ENCODE measurements at places on chromosomes 4 and X.

DNA sequence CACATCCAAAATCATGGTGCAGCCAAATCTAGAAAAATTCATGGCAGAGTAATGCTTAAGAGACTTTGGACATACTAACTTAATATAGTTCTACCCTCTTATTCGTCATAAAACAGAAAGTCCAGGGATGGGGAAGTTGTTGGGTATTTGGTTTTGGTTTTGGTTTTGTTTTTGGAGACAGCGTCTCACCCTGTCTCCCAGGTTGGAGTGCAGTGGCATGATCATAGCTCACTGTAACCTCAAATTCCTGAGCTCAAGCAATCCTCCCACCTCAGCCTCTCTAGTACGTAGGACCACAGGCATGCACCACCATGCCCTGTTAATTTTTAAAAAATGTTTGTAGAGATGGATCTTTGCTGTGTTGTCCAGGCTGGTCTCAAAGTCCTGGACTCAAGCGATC, 271.8 kb upstream of the TENM3 start:
- DNase-seq: no peak

DNA sequence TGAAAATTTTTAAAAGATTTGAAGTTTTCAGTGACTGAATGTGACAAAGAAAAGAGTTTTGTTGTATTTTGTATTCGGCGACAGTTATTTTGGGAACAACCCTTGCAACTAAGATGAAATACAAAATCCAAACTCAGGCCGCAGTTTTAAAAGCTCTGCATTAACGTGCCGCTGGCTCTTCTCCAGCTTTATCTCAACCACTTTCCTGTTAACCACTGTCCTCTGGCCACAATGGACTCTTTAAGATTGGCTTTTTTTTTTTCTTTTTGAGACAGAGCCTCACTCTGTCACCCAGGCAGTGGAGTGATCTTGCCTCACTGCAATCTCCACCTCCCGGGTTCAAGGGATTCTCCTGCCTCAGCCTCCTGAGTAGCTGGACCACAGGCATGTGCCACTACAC, 22.1 kb upstream of the AMTN start:
- DNase-seq: no peak

GRCh38 chrX:40855411-40855810, 120.1 kb upstream of the MED14 start:
- no peak for DNase-seq

DNA sequence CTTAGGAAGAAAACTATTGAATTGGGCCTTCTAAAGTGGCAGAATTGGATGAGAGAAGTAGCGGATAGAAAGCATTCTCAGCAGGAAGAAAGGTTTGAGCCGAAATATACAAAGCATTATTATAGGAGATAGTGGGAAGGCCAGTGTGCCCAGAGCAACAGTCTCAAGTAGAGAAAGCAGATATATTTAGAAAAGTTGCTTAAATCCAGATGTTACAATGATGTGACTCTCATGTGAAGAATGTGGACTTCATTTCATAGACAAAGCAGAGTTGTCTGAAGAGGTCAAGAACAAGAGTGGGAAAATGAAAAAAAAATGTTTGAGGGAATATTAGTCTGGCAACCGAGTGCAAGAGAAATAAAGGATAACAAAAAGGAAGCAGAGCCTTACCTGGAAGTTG, 66.9 kb downstream of the SYNPO2 start:
- DNase-seq: no peak

- DNase-seq: no peak
Observed at GRCh38 chr4:152352215-152352614, 183.7 kb downstream of the FBXW7 start.

DNA sequence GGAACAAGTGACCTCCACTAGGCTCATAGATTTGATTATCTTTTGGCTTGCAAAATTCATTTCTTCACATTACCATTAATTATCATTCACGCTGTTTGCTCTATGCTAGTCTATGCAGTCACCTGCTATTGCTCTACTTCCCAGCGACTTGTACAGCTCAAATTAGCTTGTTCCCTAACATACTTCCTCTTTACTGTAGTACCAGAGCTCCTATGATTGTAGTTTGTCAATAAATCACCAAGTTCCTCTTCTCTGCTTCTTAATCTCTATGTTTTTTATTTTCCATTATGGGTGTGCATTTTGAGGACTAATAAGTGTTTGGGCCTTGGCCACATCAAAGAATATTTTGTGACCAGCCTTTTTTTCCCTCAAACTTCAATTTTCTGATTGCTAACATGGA, 6.2 kb upstream of the GSPT2 start:
- no peak for DNase-seq

GRCh38 chr4:186621959-186622553, 66.7 kb upstream of the MTNR1A start:
- DNase-seq: no peak

DNA sequence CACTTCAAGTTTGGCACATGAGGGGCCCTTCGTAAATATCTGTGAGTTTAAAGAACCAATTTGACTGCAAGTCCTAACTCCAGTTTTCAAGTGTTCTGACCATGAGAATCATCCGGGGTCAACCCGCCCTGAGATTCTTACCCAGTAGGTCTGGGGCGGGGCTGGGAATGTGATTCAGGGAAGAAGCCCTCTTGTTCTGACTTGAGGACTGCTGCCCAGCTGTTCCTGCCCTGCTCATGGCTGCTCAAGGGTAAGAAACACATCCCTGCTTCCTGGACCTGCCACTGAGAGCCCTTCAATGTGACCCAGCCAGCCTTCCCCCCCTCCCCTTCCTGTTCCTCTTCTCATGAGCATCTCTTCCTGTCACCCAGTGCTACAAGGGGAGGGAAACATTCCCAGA, 92.7 kb upstream of the PGRMC2 start:
- no peak for DNase-seq
